Spinal cord (tissue), 10 donors: ENCODE measurements at places on chromosomes 7 and 10. TPM values are rescaled to one million over a fixed set of nuclear protein-coding genes. Genes with fewer than 3 reads are reported as not detected.

GRCh38 chr7:151157645-151158329, 9.7 kb downstream of the GBX1 start:
- H3K27me3 ChIP-seq: peaks cover 7% of the 10 kb centered on the region
- no peak for DNase-seq
- H3K27ac ChIP-seq: no peak overlapping the region
- H3K36me3 ChIP-seq: no peaks in the 10 kb centered on the region
- H3K4me1 ChIP-seq: no peaks in the 10 kb centered on the region
- no peak overlapping the region for H3K4me3 ChIP-seq

DNA sequence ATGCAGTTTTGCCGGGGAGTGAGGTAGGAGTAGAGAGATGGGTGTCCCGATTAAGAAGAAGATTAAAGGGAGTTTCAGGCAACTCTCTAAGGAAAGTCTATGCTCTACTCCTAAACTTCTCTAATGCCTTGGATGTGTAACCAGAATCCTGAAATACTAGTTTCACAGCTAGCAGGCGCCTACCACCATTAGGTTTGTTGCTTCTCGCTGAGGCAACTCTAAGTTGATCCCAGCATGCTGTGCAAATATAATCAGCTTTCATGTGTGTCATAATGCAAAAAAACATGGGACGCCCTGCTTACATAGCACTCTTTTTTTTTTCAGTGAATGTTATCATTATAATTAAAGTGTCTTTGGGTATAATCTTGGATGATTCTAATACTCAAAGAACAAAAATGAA, 50.4 kb upstream of the FAM3C start:
- H3K4me3 ChIP-seq: no peak overlapping the region
- H3K27ac ChIP-seq: no peak overlapping the region
- H3K36me3 ChIP-seq: no peaks in the 10 kb centered on the region
- no peak for DNase-seq
- H3K27me3 ChIP-seq: no peaks in the 10 kb centered on the region
- H3K4me1 ChIP-seq: no peaks in the 10 kb centered on the region

- H3K36me3 ChIP-seq: no peaks in the 10 kb centered on the region
- peaks cover 13% of the 10 kb centered on the region for H3K4me1 ChIP-seq
- peaks cover 7% of the 10 kb centered on the region for H3K27me3 ChIP-seq
- H3K4me3 ChIP-seq: no peak overlapping the region
- no peak for DNase-seq
Observed at GRCh38 chr10:45380903-45381620, 7.0 kb downstream of the ALOX5 start.

- H3K27me3 ChIP-seq: no peaks in the 10 kb centered on the region
- DNase-seq: peak; percentile 57
- H3K4me1 ChIP-seq: peaks cover 3% of the 10 kb centered on the region
Observed at GRCh38 chr7:25216837-25217236, 11.4 kb downstream of the NPVF start.

Gene ASB4
- total RNA-seq: 0.72 TPM

Gene MAD1L1
- 29.3 TPM for total RNA-seq
